ENCODE measurements at places on chromosomes 6 and 20.

DNA sequence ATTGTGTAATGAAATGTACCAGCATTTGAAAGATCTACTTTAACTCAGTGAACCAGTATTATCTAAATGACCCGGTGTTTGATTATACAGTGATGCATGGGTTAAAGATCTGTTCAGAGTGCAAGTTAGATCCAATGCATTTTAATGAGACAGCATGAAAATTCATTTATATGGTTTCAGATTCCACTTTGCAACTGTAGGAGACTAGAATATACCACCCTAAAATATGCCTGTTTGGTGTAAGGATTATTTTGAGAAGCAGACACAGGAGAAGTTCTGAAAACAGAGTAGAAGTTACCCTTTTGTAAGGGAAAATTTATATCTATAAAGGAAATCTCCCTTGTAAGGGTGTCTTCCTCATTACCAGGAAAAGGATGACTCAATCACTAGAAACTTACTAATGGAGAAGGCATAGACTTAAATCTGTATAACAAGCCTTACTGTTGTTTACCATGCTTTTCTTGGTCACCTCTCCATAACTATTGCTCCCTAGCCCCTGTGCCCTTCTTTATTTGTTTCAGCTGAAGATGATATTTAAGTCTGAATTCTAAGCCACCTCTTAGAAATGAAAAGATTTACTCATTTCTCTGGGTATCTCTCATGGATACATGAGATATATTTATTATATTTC lies 105.4 kb downstream of the NCOA3 start:
- peak; percentile 59 for DNase-seq

GRCh38 chr6:1802491-1803395 lies 193.0 kb downstream of the FOXC1 start:
- no peak for DNase-seq

- DNase-seq = no peak
Observed at GRCh38 chr6:150745896-150746295, 119.6 kb upstream of the MTHFD1L start.

DNA sequence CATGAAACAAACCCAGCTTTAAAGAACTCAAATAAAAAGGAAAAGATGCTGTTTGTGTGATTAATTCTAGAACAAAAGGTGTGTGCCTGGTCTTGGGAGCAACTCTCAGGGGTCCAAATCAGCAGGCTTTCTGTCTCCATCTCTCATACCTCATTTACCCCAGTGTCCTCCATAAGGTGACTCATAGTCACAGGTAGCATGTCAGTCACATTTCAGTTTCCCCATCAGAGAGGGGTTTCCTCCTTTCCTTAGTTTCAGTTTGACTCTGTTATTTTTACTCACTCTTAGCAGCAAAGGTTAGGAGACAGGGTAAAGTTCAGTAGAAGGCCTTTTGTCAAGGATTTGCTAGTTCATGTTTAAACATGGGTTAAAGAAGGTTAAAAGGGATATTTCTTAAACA lies 46.2 kb downstream of the OGFRL1 start:
- no peak for DNase-seq

- no peak for DNase-seq
Observed at GRCh38 chr6:104320896-104321295, 538.8 kb downstream of the HACE1 start.

- DNase-seq = peak; percentile 17
Observed at GRCh38 chr20:10739566-10739965, 65.8 kb upstream of the JAG1 start.

DNA sequence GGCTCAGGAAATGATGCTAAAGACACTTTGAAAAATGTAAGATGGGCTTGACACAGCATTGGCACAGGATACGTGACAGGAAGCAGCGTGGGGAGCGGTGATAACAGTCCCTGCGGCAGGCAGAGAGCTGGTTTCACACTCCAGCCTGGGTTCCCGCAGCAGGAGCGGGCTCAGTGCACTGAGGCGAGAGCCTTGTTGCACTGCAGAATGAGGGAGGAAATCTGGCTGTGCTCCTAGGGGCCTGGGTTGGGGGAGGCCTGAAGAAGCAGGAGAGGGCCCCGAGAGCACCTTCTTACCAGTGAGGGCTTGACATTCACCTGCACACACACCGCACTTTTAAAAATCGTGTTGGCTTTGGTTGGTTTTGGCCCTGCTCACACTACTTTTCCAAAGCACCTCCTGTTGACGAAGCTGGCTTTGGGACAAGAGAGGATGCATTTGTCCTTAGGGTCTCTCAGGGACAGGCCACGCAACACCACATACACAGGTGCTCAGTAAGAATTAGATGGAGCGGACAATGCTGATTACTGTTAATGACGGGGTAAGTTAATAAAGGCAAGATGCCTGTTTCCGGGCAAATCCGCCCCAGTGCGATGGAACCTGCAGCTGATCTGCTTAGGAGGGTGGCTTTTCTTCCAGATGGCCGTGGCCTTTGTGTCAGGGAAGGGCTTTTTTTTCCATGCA lies 49.4 kb upstream of the ARMC2 start:
- DNase-seq = no peak

GRCh38 chr6:169212436-169212835 lies 41.2 kb downstream of the THBS2 start:
- no peak for DNase-seq

GRCh38 chr6:4313044-4313686 lies 177.8 kb upstream of the ECI2 start:
- peak; percentile 99 for DNase-seq

DNA sequence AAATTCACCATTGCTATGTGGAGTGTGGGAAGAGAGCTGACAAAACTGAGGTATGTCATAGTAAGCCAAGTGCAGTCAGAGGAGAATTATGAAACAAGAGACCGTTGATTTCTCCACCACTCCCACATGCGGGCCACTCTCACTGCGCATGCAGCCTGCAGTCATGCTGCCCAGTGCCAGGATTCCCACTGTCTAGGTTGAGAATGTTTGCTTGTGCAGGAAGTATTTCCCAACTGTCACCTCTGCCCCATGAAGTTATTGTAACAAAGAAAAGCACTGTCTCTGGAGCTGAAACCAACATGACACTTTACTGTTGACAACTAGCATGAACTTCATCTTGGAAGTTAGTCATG lies 18.7 kb upstream of the SFT2D1 start:
- no peak for DNase-seq

- DNase-seq = peak; percentile 25
Observed at GRCh38 chr20:47785311-47785853, at the start of gene SULF2. Gene SULF2, minus strand, starts transcription at chr20:47785481. Its CDS starts 28,118 bp downstream, at chr20:47757363.

- DNase-seq = no peak
Observed at GRCh38 chr6:116695401-116695800, 14.4 kb downstream of the KPNA5 start.

DNA sequence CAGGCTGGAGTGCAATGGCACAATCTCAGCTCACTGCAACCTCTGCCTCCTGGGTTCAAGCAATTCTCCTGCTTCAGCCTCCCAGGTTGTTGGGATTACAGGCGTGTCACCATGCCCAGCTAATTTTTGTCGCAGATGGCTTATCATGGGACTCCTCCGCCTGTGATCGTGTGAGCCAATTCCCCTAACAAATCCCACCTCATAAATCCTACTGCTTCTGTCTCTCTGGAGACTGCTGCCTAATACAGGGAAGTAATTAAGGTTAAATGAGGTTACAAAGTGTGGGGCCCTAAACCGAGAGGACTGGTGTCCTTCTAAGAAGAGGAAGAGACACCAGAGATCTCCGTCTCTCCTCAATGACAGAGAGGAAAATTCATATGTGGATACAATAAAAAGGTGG lies 52.0 kb downstream of the TRPC4AP start:
- DNase-seq = no peak

GRCh38 chr20:53071833-53072232 lies 99.7 kb downstream of the TSHZ2 start:
- DNase-seq = no peak

DNA sequence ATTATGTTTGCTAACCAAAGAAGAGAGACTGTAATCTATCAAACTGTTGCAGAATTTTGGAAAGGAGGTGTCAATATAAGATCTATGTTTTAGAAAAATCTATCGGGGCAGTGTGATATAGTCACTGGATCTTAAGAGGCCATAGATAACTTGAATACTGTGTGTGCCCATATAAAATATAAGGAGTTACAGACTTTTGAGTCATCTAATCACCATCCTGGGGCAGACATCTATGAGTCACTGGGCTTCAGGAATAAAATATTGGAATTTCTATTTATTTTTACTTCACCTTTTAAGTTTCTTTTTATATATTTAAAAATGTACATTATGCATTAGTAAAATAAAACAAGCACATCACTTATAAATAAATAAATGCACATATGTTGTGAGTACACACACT lies 509.3 kb upstream of the MAN1A1 start:
- peak; percentile 17 for DNase-seq

GRCh38 chr6:139308286-139308916 lies 16.6 kb upstream of the TXLNB start:
- DNase-seq = peak; percentile 1

- no peak for DNase-seq
Observed at GRCh38 chr6:43740321-43740960, 29.6 kb upstream of the VEGFA start.

DNA sequence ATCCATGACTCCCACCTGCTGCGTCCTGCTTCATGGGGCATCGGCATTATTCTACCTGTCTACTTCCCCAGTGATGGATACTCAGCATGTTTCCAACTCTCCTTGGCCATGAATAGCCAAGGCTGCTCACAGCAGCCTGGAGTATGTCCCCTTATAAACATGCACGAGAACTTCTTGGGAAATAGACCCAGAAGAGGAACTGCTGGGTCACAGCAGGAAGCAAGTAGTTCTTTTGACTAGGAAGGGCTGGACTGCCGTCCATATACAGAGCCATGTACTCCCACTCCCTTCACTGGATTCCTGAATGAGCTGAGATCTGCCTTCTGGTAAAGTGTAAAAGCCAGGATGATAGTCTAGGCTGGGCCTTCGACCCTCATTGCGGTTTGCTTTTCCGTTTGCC lies 106.3 kb upstream of the KCNK16 start:
- DNase-seq = no peak

DNA sequence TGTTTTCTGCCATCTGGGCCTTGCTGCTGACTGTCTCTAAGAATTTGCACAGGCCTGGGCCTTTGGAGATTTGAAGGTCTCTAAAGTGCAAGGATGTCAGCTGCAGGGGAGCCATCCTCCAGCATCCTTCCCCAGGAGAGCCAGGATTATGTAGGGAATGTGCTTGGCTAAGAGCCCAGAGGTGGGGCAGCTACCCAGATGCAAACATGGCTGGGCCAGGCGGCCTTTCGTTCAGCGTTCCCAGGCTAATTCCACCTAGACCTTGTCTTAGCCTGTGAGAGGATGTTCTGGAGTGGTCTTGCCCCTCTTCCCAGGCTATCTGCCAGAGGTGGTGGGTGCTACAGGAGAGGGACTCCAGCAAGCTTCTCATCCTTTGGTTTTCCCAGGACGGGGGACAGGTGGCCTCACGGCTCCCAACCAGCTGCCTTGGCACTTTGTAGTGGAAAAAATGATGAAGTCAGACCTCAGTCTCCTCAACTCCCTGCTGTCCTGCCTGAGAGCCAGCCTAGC lies 7.7 kb upstream of the PTGIS start:
- peak; percentile 73 for DNase-seq

- peak; percentile 93 for DNase-seq
Observed at GRCh38 chr6:27814665-27815424, 97.4 kb downstream of the OR2B2 start.

DNA sequence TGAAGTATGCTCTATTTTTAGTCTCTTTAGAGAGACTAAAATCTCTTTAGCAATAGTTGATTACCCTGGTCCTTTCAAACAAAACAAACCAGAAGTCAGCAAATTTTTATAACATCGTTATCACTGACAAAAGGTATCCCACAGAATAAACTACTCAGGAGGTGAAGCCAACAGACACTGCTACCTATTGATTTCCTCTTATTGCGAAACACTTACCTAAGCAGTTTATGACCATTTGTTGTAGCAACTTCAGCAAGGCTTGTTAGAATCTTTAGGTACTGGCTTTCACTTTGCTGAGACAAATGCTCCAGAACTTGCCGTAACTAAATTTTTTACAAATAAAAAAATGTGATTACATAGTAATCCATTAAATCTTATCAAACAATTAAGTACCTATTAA lies 64.4 kb downstream of the HACE1 start:
- DNase-seq = no peak

DNA sequence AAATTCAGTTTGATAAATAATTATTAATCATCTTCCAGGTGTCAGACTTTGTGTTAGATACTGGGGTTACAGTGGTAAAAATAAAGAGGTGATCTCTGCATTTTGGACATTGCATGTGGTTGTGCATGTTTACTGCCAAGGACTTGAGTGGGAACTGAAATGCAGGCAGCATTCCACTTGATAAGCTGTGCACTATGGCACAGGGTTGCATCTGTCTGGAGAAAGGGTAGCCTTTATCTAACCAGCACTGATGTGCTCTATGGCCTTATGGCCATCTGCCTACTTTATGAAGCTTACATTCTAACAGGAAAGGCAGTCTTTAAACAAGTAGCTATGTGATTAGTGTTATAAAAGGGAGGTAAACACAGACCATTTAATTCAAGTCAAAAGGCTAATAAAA lies 53.0 kb upstream of the MLIP start:
- DNase-seq = no peak

GRCh38 chr6:121590916-121591315 lies 155.5 kb downstream of the GJA1 start:
- DNase-seq = no peak

DNA sequence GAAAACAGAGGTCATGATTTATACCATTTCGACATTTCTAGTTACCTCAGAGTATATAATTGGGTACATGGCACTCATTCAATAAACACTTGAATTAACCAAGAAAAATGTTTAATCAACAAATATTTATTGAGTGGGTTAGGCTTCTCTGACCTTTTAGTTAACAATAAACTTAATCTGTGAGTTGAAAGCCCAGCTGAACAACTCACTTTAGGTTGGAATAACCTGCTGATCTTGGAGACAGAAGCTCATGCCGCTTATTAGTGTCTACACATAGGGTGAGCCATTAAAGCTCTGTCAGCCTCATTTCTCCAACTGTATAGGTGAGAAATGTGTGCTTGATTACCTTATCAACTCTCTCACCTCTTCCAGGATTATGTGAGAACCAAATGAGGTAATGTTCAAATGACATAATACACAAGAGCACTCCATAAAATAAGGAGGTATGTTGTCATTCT lies 98.2 kb upstream of the DTNBP1 start:
- DNase-seq = no peak

- no peak for DNase-seq
Observed at GRCh38 chr20:50110141-50111047, 2.6 kb downstream of the UBE2V1 start.

- DNase-seq = no peak
Observed at GRCh38 chr6:162814426-162814973, 86.7 kb downstream of the PACRG start.

DNA sequence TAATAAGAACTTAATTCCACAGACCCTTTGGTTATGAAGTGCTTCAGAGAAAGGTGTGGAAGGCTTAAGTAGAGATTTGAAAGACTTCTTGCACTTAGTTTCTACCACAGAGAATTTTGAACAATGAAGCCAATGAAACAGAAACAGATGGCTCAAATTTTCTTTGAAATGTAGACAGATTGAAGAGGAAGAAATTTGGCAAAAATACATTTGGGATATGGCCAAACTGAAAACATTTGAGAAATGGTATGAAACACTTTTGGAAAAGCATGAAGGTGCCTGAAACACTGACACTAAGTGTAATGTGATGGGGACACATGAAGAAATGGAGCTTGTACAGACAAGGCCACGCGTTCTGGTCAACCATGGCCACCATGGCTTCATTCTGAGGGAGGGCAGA lies 272.4 kb upstream of the EXOC2 start:
- no peak for DNase-seq

Data from fibroblast of skin of back (primary cell).